ENCODE measurements at places on chromosomes 2 and 18.

DNA sequence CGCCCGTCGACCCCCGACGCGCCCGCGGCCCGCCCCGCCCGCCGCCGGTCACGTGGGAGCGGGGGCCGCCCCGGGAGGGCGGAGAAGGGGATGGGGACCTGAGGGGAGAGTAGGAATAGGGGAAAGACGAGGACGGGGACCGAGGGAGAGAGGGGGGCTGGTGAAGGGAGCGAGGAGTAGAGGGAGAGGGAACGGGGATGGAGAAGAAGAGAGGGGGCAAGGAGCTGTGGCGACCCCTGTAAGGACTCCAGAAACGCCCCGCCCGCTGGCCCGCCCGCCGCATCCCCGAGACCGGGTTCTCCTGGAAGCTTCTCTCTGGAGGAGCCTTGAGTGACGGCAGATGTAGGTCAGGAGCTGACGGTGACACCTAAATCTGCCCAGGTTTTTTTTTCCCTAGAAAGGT, 615 bp downstream of the ADNP2 start:
- H3K4me3 ChIP-seq, result peak overlapping the region; percentile 84
- peaks cover 7% of the 10 kb centered on the region for H3K36me3 ChIP-seq

GRCh38 chr2:143893371-143893770, 626.5 kb downstream of the ZEB2 start:
- H3K36me3 ChIP-seq, result no peaks in the 10 kb centered on the region
- no peak overlapping the region for H3K27ac ChIP-seq
- no peak for DNase-seq

DNA sequence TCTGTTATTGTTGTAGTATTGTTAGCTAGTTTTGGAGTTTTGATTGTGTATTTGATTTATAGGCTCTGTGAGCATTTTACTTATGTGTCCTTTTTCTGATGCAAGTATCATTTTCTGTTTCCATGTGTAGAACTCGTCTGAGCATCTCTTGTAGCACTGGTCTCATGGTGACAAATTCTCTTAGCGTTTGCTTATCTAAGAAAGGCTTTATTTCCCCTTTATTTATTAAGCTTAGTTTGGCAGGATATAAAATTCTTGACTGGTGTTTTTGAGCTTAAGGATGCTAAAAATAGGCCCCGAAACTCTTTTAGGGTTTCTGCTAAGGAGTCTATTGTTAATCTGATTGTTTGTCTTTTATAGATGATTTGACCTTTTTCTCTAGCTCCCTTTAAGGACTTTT, 57.6 kb upstream of the THUMPD2 start:
- H3K4me3 ChIP-seq, result no peak overlapping the region
- no peaks in the 10 kb centered on the region for H3K4me1 ChIP-seq
- no peak for DNase-seq
- H3K27ac ChIP-seq, result no peak overlapping the region

GRCh38 chr2:58137221-58137620, 90.6 kb downstream of the VRK2 start:
- no peaks in the 10 kb centered on the region for H3K4me1 ChIP-seq
- peaks cover 10% of the 10 kb centered on the region for H3K36me3 ChIP-seq
- no peak overlapping the region for H3K4me3 ChIP-seq
- no peaks in the 10 kb centered on the region for H3K27me3 ChIP-seq

- peaks cover 73% of the 10 kb centered on the region for H3K4me1 ChIP-seq
- DNase-seq, result no peak
- H3K27ac ChIP-seq, result peak overlapping the region; percentile 21
- H3K4me3 ChIP-seq, result no peak overlapping the region
- peaks cover 63% of the 10 kb centered on the region for H3K36me3 ChIP-seq
These were observed 18.7 kb upstream of the ACKR3 start for GRCh38 chr2:236550701-236551465.

DNA sequence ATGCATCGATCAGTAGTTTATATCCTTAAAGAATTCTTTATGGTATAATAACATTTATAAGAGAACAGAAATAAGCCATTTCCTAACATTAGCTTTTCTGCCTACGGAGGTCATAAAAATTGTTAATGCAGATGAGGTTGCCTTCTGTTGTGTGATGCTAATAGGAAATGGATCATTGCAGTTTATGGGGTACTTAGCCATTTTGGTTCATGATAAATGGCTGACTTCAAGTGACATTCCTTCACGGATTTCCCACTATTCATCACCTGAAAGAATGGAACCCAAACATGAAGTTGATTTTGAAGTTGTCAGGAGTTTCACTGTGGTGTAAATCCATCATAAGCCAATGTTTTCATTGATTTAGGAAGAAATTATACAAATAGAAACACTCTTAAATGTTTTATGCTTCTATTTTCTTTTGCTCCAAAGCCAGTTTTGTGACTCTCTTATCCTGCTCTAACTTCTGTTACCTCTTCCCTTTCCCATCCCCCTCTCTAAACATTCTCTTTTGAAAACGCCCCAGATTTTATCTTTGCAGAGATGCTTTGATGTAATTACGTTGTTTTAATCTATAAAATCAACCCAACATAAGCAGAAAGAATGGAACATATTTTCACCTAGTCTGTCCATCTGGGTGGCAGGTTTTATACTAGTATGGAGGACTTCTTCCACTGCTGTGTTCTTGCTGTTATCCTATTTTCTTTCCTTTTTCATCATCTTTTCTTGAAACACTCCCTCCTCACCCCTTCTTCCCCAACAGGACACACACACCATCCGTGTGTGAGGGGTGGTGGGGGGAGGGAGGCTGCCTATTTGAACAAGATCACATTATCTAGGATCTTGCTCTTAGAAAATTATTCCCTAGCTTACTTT, 58.2 kb downstream of the GREB1L start:
- H3K27me3 ChIP-seq, result peaks cover 2% of the 10 kb centered on the region
- no peaks in the 10 kb centered on the region for H3K36me3 ChIP-seq
- H3K4me3 ChIP-seq, result no peak overlapping the region
- no peak overlapping the region for H3K27ac ChIP-seq
- no peak for DNase-seq

DNA sequence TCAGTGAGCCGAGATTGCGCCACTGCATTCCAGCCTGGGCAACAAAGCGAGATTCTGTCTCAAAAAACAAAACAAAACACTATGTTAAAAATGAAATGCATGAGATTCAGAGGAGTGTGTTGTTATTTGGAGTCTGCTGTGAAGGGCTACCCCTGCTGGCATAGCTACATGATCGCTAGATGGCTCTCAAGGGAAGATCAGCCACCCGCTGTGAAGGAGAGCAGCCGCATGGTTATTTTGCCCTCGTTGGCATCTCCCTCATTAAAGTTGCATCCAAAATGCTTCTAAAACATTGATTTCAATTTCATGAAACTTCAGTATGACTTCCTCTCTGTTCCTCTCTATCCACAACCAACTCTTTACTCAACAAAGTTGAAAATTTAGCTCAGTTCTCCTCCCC, 54.8 kb upstream of the NDUFV2 start:
- H3K36me3 ChIP-seq, result no peaks in the 10 kb centered on the region
- no peak overlapping the region for H3K4me3 ChIP-seq
- H3K4me1 ChIP-seq, result peaks cover 11% of the 10 kb centered on the region
- DNase-seq, result no peak
- no peak overlapping the region for H3K27ac ChIP-seq

DNA sequence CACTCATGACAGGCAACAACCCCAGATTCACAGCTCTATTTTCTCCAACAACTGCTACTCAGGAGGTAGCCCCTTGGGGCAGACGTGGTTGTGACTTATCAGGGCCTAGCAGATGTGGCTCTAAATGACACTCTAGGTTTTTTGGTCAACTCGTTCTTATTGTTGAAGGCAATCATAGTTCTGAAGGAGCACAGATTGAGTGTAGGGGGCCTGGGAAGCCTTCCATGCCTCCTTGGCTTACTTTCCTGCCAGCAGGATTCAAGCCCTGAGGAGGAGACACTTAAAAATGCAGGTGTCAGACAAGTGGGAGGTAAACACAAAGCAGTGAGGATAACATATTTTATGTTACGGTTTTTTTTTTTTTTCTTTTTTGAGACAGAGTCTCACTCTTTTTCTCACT, 23.5 kb upstream of the SUCLG1 start:
- no peak for DNase-seq
- H3K36me3 ChIP-seq, result no peaks in the 10 kb centered on the region
- no peaks in the 10 kb centered on the region for H3K27me3 ChIP-seq
- no peak overlapping the region for H3K27ac ChIP-seq

DNA sequence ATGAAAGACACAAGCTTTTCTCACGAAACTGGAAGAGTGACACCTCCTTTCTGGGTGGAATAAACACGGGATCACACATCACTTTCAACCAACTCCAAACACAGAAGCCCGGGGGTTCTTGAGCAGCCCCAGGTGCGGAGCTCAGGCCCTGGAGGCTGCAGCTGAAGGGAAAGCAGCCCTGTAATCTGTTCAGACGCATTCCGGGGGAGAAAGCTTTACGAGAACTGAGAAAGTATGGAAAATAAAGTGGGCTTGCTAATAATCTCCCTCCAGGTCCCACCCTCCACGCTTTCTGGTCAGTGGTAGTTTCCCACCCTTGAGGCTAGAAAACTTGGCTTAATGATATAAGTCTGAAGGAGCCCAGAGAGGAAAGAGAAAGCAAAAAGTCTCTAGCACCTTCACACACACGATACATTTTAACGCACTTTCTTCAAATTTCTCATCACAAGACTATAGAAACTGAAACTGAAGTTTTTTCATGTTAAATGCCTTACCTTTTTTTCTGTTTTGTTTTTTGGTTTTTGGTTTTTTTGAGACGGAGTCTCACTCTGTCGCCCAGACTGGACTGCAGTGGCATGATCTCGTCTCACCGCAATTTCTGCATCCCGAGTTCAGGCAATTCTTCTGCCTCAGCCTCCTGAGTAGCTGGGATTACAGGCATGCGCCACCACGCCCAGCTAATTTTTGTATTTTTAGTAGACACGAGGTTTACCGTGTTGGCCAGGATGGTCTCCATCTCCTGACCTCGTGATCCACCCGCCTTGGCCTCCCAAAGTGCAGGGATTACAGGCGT, 141.3 kb downstream of the AFF3 start:
- H3K36me3 ChIP-seq, result peaks cover 2% of the 10 kb centered on the region
- no peaks in the 10 kb centered on the region for H3K27me3 ChIP-seq
- H3K27ac ChIP-seq, result peak overlapping the region; percentile 67

DNA sequence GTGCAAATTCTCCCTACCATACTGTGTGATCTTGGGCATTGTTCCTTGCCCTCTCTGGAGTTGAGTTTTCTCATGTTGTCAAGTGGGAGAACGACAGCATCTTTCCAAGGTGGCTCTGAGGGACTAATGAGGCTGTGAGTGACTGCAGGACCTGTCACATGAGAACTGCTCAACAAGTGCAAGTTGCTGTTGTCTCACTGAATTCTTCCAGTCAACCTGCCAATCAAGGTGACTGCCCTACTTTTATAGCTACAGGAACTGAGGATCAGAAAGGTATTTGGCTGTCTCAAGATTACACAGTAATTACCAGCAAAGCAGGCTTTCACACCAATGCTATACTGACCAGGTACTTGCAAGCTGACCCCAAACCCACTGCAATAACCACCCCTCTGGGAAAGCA, 137.6 kb downstream of the MTCL1 start:
- no peak for DNase-seq
- H3K27ac ChIP-seq, result no peak overlapping the region
- H3K27me3 ChIP-seq, result no peaks in the 10 kb centered on the region

- H3K4me3 ChIP-seq, result peak overlapping the region; percentile 77
- H3K4me1 ChIP-seq, result peaks cover 4% of the 10 kb centered on the region
- peaks cover 7% of the 10 kb centered on the region for H3K27me3 ChIP-seq
- no peak overlapping the region for H3K27ac ChIP-seq
- peak; percentile 33 for DNase-seq
These were observed 55.3 kb upstream of the LAPTM4A start for GRCh38 chr2:20106746-20107145.

DNA sequence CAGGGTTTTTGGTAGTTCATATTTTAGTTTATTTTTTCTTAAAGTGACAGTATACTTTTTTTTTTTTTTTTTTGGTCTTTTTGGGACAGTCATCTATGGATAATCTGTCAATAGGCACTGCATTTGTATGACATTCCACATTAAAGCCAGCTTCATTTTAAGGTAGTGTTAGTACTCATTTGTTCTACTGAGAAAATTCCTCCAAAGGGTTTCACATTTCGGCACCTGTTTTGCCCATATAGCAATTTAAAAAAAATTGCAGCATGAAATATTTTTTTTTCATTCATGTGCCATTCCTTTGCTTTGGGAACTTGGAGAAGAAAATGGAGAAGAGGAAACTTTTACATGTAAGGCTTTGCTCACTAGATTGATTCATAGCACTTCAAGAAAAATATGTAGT, 276.3 kb upstream of the TCF4 start:
- no peak overlapping the region for H3K4me3 ChIP-seq
- H3K27ac ChIP-seq, result no peak overlapping the region
- no peaks in the 10 kb centered on the region for H3K4me1 ChIP-seq
- no peak for DNase-seq

- no peak overlapping the region for H3K4me3 ChIP-seq
- no peak overlapping the region for H3K27ac ChIP-seq
- no peaks in the 10 kb centered on the region for H3K36me3 ChIP-seq
- DNase-seq, result no peak
- H3K27me3 ChIP-seq, result peaks cover 27% of the 10 kb centered on the region
These were observed 733.6 kb upstream of the ZEB2 start for GRCh38 chr2:145253492-145253891.

- no peaks in the 10 kb centered on the region for H3K27me3 ChIP-seq
- no peaks in the 10 kb centered on the region for H3K4me1 ChIP-seq
- H3K4me3 ChIP-seq, result no peak overlapping the region
- DNase-seq, result no peak
- no peaks in the 10 kb centered on the region for H3K36me3 ChIP-seq
These were observed 99.0 kb downstream of the PLEKHM3 start for GRCh38 chr2:207926133-207926988.

DNA sequence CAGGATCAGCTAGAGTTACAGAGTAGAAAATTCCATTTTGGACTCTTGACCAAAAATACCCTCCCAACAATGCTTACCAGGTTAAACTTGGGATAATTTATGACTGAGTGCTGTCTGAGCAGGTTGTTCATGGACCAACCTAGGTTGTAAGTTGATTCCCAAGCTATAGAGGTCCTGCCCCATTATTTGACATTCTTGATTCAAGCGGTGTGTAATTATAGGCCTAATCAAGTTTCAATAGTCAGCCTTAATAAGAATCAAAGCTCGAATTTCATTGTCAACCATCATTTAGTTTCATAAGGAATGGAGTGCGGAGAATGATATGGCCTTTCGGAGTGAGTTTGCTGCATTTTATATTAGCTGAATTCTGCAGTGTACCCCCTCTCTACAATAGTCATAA, 152.8 kb upstream of the FIGN start:
- H3K36me3 ChIP-seq, result no peaks in the 10 kb centered on the region
- H3K4me3 ChIP-seq, result no peak overlapping the region
- H3K27me3 ChIP-seq, result no peaks in the 10 kb centered on the region
- H3K4me1 ChIP-seq, result no peaks in the 10 kb centered on the region

- DNase-seq, result no peak
- no peak overlapping the region for H3K4me3 ChIP-seq
- no peaks in the 10 kb centered on the region for H3K27me3 ChIP-seq
- peaks cover 2% of the 10 kb centered on the region for H3K4me1 ChIP-seq
- no peak overlapping the region for H3K27ac ChIP-seq
- no peaks in the 10 kb centered on the region for H3K36me3 ChIP-seq
These were observed 17.8 kb downstream of the THNSL2 start for GRCh38 chr2:88187927-88188326.
